ENCODE measurements at places on chromosomes 2 and 18. TPM values are rescaled to one million over a fixed set of nuclear protein-coding genes. Genes with fewer than 3 reads are reported as not detected.

The ALLC gene
- total RNA-seq: not detected

The PAX8 gene
- total RNA-seq: not detected

The LRRTM4 gene
- 32.2 TPM for total RNA-seq

The C2orf80 gene
- 26.6 TPM for total RNA-seq

The BBS5 gene
- 14.8 TPM for total RNA-seq

The RAD51AP2 gene
- total RNA-seq: 0.25 TPM

All from temporal lobe (tissue), 4 donors.